ENCODE measurements at places on chromosomes 1 and 21.

- DNase-seq = no peak
Observed at GRCh38 chr1:110548381-110548780, 29.4 kb upstream of the KCNA10 start.

GRCh38 chr1:197970771-197971170 is 53.6 kb downstream of the LHX9 start:
- no peak for DNase-seq

DNA sequence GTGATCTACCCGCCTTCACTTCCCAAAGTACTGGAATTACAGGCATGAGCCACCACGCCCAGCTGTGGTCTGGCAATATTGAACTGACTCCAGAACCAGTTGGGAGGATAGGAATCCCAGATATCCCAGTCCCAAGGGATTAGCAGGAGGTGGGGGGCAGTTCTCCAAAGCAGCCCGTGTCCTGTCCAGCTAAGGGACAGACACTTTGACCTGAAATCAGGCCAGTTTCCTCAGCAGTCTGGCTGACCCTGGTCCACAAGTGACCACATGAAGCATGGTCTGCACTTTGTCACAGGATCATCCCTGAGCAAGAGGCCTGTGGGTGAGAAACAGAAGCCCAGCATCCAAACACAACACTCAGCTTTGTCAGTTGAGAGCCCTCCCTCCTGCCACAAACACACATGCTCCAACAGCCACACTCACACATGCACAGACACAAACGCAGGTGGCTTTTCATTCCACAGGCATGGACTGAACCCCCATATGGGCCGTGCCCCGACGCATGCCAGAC is 2.7 kb upstream of the FDPS start:
- DNase-seq = no peak

DNA sequence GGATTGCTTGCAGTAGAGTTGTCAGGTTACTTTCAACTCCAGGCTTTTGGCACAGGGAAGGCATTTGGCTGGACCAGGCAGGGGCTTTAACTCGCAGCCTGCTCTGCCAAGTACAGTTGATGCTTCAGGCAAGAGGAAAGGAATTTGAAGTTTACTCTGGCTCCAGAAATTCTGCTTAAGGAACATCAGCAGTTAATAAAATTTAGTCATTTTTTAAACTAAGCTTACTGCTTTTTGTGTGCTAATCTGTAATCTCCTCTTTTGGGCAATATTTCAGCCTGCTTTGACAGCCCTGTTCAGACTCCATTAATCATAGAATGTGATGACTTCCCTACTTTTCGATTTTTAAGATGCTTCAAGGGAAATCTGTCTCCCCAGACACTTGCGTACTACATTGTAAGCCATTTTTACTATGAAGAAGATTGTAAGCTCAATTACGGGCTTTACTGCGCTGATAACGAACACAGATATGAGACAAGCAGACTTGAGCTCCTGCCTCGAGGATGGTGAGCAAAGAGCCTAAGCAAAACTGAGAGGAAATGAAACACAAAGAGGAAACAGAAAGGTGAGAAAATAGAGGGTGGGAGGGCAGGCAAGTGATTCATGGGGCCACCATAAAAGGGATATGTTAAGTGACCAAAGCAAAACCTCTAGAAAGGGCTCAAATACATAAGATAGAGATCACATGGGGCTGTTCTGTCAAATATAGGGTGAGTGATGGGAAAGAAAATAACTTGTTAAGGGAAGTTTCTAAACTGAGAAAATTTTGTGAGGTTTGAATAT is 76.6 kb upstream of the VAV3 start:
- DNase-seq = no peak

DNA sequence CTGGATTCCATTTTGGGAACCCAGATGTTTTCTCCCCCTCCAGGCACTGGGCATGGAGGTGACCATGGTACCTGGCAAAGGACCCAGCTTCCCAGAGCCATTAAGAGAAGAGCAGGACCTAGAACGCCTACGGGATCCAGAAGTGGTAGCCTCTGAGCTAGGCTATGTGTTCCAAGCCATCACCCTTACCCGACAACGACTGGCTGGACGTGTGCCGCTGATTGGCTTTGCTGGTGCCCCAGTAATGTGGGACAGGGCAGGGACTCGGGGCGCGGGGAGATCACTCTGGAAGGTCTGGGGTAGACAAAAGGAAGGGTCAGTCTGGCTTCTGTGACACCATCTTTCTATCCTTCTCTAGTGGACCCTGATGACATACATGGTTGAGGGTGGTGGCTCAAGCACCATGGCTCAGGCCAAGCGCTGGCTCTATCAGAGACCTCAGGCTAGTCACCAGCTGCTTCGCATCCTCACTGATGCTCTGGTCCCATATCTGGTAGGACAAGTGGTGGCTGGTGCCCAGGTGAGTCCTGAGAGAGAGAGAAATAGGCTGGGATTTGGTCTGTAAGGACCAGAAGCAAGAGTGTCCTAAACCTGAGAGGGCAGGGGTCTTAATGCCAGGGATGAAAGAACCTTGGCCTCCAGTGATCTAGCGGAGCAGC is 1.6 kb downstream of the UROD start:
- no peak for DNase-seq

DNA sequence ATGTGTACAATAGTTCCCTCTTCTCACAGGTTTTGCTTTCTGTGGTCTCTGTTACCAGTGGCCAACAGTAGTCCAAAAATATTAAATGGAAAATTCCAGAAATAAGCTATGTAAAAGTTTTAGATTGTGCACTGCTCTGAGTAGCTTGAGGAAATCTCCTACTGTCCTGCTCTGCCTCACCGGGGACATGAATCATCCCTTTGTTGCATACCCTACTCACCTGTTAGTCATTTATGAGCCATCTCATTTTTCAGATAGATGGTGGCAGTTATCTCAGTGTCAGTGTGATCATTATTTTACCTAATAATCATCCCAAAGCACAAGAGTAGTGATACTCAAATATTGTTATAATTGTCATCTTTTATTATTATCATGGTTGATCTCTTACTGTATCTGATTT is 688.1 kb downstream of the PLA2G4A start:
- no peak for DNase-seq

Measured in kidney capillary endothelial cell (primary cell).